IgD-negative memory B cell (primary cell): ENCODE measurements at places on chromosomes 12 and 14. TPM values are rescaled to one million over a fixed set of nuclear protein-coding genes. Genes with fewer than 3 reads are reported as not detected.

The JPH4 gene
- polyA plus RNA-seq = 0.15 TPM

The KLHDC1 gene
- 2.6 TPM for polyA plus RNA-seq

The PRKCH gene
- 9.6 TPM for polyA plus RNA-seq

The RIPK3 gene
- polyA plus RNA-seq = 14.8 TPM

The PITPNM2 gene
- polyA plus RNA-seq = 0.95 TPM

The LRP6 gene
- not detected for polyA plus RNA-seq

The CLEC4C gene
- 1.3 TPM for polyA plus RNA-seq

The TPPP2 gene
- not detected for polyA plus RNA-seq

The LRIG3 gene
- not detected for polyA plus RNA-seq

The CD69 gene
- 177 TPM for polyA plus RNA-seq

The EID3 gene
- polyA plus RNA-seq = 4.9 TPM

The FSCB gene
- polyA plus RNA-seq = not detected

The MTHFD1 gene
- polyA plus RNA-seq = 74.7 TPM

The RNFT2 gene
- 3.3 TPM for polyA plus RNA-seq

The KRT6B gene
- not detected for polyA plus RNA-seq
